ENCODE measurements at places on chromosomes 6 and 20.

DNA sequence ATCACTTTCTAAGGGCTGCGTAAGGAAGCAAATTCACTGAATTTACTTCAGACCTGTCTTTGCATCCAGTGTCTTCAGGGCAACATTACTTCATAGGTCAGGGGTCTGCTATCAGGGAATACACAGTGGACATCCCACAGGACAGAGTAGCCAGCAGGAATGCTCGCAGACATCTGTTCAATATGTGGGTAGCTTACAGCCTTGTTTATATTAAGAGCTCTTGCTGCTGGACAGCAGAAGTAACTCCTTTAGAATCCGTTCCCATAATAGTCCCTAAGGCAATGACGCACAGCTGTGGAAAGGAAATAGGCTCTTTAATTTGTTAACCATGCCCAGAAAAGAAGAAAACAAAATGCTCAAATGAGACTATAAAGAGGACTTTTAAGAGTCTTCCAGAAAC is 198.7 kb downstream of the MOXD1 start:
- no peak for DNase-seq

GRCh38 chr6:99458319-99458718 is 33.2 kb upstream of the PNISR start:
- DNase-seq, result no peak

DNA sequence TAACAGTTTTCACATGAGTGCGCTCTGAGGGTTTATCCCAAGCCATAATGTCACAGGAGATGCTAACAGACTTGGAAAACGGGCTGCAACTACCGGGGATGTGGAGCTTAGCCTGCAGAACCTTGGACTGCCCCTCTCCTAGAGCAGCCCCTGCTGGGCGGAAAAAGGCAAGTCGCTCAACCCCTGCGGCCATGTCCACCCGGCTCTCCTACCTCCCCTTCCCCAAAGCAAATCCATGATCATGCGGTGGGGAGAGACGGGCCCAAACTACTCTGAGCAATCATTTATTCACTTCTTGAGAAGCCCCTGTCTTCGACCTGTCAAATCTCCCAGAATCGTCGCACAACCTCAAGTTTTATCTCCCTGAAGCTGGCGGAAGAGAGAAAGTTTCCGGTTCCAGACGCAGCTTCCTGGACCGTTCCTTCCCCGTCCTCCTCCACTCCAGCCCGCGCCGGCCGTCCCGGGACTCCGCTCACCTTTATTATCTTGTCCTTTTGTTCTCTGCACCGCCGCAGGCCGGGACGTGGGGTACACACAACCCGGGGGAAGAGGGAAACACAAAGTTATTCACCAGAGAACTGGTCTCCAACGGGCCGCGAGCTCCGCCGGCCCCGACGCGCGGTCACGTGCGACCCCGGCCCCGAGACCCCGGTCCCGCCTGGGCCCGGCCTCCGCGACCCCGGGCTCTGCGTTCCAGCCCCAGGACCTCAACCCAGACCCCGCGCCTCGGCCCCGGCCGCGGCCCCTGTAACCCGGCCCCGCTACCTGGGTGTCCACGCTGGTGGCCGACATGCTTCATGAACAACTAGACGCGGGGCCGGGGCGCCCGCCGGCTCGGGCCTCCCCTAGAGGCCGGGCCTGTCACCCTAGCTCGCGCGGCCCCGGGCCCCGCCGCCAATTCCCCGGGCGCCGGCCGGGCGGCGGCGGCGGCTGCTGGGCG is 560 bp downstream of the YTHDF1 start:
- peak; percentile 13 for DNase-seq

GRCh38 chr6:169972101-169972651 is 220.8 kb downstream of the ERMARD start:
- DNase-seq, result no peak

DNA sequence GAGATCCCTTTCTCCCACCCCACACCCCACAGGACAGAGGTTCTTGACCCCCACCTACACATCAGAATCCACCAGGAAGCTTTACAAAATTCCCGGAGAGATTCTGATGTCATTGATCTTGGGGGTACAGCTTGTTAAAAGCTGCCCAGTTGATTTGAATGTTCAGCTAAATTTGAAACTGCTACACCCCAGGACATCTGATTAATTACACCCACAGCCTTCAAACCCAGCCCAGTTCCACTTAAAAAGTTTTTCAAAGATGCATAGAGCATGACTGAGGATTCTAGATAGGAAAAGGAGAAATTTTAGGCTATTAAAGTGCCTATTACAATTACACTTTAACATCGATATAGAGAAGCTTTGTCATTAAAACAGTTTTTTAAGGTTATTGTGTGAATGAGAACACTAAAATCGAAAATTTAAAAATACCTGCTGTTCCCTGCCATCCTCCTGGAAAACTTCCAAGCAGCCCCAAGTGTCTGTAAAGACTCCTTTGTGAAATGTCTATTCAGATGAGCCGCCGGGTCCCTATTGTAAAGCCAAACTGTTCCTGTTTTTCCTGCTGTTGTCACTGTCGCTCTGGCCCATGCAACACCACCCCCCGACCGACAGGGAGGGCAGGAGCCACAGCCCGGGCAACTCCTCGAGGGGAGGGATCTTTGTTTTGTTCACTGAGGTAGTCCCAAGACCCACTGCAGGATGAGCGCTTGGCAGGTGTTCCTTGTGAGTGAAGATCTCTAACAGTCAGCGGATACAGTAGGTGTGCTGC is 132.5 kb upstream of the PHACTR3 start:
- DNase-seq, result no peak

DNA sequence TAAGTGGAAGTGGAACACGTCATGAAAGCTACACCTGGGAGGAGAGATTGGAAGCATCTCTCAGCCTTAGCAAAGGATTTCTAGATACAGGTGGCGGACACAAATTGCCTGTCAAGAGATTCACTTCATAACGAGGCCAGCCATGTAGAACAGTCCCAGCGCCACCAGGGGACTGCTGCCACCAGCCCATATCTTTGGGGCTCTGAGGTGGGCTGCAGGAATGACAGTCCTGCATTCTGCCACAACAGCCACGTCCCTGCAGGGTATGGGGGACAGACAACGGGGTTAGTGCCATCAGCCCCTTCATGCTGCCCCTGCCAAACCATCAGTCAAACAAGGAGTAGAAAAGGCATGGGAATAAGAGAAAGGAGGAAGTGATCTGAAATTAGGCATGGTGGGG is 81.2 kb upstream of the SASH1 start:
- no peak for DNase-seq

DNA sequence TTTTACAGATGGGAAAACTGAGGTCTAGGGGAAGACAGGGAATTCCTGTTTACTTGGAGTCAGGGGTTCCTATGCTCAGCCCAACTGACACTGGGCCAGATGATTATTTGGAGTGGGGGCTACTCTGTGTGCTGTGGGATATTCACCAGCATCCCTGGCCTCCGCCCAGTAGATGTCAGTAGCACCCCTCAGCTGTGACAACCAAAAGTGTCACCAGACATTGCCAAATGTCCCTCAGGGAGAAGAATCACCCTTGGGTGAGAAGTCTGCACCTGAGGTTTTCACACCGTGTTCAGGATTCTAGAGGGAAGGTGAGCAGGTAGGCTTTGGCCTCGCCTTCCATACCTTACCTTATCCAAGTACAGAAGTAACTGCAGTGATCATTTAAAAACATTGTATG is 27.6 kb downstream of the CDH26 start:
- DNase-seq, result no peak

GRCh38 chr6:163264662-163265035 is 149.9 kb upstream of the QKI start:
- DNase-seq, result no peak

GRCh38 chr6:160133441-160134336 is 12.1 kb downstream of the SLC22A1 start:
- DNase-seq, result no peak

GRCh38 chr6:105646391-105646867 is 243.5 kb upstream of the PREP start:
- peak; percentile 24 for DNase-seq

DNA sequence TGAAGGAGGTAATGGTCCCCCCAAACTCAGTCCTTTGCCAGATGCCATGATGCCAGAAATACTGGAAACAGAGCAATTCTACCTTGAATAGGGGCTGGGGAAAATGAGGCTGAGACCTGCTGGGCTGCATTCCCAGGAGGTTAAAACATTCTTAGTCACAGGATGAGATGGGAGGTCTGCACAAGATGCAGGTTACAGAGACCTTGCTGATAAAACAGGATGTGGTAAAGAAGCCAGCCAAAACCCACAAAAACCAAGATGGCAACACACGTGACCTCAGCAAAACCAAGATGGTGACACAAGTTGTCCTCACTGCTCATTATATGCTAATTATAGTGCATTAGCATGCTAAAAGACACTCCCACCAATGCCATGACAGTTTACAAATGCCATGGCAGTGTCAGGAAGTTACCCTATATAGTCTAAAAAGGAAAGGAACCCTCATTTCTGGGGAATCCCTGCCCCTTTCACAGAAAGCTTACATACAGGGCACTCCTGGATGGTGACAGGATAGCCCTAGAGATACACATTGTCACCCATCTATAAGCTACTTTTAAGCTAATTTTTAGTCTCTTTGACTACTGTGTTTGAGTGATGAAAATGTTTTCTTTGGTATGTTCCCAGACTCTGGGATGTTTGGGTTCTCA is 979.7 kb downstream of the TBC1D32 start:
- no peak for DNase-seq

GRCh38 chr20:25750765-25751696 is 54.4 kb upstream of the ZNF337 start:
- DNase-seq, result peak; percentile 74

- DNase-seq, result peak; percentile 80
Measured at GRCh38 chr6:2841264-2842138, at the start of gene SERPINB1. Gene SERPINB1, minus strand, starts transcription at chr6:2841863. Its CDS starts 1,277 bp downstream, at chr6:2840586.

GRCh38 chr20:53319200-53319599 is 274.4 kb downstream of the ZNF217 start:
- DNase-seq, result no peak

DNA sequence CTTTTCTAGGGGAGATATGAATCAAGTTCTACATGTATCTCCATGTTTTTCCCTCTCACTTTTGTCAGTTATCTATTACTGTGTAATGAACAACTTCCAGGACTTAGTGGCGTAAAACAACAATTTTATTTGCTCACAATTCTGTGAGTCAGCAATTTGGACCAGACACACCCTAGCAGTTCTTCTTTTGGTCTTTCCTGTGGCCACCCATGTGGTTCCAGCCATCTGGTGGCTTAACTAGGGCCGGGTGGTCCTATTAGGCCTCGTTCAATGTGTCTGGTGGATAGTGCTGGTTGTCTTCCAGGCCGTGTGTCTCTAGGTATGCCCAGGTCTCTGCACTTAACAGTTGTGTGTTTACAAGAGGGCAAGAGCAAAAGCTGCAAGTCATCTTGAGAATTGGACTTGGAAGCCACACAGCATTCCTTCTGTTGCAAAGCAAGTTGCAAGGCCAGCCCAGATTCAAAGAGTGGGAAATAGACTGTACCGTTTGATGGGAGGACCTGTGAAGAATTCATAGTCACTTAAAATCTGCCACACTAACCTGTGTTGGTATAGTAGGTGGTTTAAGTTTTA is 20.8 kb upstream of the SLC35D3 start:
- no peak for DNase-seq

GRCh38 chr6:19102936-19103335 is 715.8 kb downstream of the RNF144B start:
- DNase-seq, result no peak

GRCh38 chr6:109695468-109695867 is 4.4 kb downstream of the FIG4 start:
- DNase-seq, result no peak

GRCh38 chr20:10047427-10047826 is 12.6 kb downstream of the ANKEF1 start:
- no peak for DNase-seq

DNA sequence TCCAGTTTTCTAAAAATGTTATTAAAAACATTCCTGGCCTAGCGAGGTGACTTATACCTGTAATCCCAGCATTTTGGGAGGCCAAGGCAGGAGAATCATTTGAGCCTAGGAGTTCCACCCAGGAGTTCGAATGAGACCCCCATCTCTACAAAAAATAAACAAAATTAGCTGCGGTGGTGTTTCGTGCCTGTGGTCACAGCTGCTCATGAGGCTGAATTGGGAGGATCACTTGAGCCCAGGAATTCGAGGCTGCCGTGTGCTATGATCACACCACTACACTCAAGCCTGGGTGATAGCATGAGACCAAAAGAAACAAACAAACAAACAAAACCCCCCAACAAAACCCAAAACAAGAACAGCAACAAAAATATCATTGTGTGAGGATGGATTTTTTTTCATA is 19.8 kb upstream of the POLR1H start:
- no peak for DNase-seq

DNA sequence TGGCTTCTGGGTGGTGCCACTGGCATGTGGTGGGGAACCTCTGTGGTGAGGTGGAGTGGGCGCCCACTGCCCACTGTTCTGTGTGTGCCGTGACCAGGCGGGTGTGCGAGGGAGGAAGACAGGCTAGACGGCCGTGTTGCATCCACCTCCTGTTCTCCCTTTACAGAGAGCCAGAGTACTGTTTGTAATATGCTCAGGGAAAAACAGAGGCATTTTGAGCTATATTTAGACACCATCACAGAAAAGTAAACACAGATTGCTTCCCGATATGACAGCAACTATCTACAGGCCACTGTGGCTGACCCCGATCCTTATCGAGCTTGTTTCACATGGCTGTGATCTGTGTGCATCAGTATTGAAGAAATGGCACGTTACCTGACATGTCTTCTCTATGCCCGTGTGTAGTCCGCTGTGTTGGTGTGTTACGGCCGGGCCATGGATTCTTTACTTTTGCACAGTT is 45.6 kb downstream of the ARID1B start:
- no peak for DNase-seq

GRCh38 chr6:97067045-97067444 is 142.5 kb downstream of the KLHL32 start:
- DNase-seq, result no peak

DNA sequence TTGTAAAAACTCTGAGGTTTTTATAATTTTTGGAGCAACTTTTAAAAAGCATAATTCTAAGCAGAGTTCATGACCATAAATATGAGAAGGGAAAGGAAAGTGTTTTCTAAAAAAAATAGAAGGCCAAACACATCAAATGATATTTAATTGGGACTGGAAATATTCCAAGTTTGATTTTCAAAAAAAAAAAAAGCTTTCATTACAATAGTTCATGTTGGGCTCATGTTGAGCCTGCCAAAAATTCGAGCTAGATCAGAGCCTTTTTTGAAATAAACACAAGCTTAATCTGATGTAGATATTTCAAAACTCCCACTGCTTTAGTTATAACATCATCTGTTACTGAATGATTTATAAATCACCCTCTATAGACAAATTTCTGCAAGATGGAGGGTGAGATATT is 163.4 kb upstream of the DEFB112 start:
- no peak for DNase-seq
